Iris pigment epithelial cell (primary cell): ENCODE measurements at places on chromosomes 3 and 15.
A peak's percentile ranks its signal among the peaks of the same experiment; 100 is the strongest.

- DNase-seq = no peak
Measured at GRCh38 chr15:99148851-99149276, 44.0 kb downstream of the SYNM start.

GRCh38 chr15:38487378-38487777, 33.5 kb downstream of the FAM98B start:
- DNase-seq = no peak

DNA sequence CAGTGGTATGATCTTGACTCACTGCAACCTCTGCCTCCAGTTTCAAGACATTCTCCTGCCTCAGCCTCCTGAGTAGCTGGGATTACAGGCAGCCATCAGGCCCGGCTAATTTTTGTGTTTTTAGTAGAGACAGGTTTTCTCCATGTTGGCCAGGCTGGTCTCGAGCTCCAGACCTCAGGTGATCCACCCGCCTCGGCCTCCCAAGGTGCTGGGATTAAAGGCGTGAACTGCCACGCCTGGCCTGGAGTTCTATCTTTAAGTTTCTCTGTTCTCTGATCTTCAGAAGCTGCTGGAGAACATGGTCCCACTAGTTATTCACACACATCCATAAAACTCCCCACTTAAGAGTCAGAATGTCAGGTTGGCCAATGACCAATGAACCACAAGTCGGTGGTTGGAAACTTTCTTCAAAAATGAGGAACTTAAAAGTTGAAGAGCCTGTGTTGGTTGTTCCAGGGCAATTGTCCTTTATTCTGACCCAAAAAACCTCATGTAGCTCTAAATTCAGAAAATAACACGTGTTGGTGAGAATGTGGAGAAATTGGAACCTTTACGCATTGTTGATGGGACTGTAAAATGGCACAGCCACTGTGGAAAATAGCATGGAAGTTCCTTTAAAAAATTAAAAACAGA, 55.9 kb upstream of the PIK3CB start:
- DNase-seq = peak; percentile 7

- no peak for DNase-seq
Measured at GRCh38 chr3:114151091-114151490, 27.8 kb downstream of the DRD3 start.

DNA sequence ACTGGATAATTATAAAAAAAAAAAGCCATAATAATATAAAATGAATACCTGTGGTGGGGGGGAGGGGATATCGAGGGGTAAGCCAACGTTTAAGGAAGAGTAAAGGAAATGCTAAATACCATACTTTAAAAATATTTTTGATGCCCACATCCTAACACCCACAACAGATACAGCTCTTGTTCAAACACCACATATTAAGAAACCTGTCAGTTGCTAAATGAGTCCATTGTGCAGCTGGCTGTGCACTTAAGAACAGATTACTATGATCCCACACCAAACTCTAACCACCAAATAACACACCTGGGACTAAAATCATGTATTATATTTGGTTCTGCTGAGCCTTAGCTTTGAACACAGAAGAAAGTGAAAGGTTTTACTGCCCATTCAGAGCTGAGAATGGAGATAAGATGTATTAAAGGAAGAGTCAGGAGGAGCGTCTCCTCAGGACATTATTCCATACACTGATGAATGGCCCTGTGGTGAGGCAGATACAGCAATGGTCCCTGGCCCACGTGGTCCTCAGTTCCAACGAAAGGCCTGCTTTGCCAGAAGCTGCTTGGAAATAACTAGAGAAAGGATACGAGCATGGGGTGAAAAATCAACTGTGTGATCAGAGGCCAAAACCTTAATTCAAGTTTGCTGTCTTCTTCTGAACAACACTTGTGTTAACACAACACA, 515.4 kb downstream of the FOXP1 start:
- DNase-seq = no peak

DNA sequence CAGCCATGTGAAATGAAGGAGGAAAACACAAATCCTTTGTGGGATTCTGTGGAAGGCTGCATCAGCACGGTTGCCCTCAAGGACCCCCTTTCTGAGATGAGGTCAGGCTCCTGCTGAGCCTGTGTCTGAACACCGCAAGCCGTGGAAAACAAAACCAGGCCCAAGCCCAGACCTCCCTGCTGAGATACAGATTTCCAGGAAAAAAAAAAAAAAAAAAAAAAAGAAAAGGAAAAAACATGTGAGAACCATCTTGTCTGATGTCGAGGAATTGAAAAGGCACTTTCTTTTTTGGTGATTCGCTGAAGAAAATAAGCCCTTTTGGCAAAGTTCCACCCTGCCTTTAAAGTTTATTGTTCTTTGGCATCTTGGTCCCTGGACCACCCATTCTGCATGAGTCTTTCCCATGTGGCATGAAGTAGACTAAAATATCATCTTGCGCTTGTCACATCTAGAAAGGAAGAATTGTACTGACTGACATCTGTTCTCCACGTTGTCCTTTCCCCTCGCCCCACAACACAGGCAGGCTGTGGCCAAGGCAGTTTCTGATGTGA, 117.6 kb downstream of the CHST2 start:
- no peak for DNase-seq

DNA sequence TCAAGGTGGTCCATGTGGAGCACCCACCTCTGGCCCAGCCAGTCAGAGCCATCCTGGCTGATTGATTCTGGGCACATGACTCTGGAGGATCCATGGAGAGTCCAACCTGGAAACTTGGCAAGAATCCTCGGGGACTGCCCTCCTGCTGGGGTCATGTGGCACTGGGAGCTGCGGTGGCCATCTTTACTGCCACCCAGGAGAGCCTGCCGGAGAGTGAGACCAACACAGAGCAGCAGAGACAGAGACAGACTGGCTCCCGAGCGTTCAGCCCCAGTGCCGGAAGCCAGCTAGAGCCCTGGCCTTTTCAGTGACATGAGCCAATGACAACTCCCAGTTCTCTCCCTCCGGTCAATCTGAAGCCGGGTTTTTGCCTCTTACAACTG, 11.5 kb upstream of the GATA2 start:
- DNase-seq = no peak

DNA sequence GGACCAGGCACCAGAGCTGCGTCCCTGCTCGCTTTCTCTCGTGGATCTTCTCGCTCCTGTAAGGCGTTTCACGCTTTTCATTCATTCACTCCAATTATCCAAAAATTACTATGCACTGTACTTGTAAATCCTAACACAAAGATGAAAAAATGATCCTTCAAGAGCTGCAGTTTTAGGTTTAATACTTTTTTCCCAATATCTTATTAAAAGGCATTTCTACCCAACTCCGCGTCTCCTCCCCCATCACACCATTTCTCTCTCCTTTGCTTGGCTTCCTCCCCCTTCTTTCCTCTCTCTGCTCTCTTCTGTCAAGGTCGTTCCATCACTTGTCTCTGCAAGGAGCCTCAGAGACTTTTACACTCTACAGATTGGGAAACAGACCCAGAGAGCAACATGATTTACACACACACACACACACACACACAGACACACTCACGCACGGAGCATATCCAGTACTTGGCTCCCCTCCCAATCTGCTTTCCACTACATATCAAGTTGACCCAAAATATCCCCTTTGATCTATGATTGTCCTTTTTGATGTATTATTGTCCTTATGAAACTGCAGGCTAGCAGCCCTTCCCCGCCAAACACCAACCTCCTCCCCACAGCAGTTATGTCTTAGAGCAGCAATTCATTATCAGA, 479 bp upstream of the CLDN1 start:
- DNase-seq = peak; percentile 37

DNA sequence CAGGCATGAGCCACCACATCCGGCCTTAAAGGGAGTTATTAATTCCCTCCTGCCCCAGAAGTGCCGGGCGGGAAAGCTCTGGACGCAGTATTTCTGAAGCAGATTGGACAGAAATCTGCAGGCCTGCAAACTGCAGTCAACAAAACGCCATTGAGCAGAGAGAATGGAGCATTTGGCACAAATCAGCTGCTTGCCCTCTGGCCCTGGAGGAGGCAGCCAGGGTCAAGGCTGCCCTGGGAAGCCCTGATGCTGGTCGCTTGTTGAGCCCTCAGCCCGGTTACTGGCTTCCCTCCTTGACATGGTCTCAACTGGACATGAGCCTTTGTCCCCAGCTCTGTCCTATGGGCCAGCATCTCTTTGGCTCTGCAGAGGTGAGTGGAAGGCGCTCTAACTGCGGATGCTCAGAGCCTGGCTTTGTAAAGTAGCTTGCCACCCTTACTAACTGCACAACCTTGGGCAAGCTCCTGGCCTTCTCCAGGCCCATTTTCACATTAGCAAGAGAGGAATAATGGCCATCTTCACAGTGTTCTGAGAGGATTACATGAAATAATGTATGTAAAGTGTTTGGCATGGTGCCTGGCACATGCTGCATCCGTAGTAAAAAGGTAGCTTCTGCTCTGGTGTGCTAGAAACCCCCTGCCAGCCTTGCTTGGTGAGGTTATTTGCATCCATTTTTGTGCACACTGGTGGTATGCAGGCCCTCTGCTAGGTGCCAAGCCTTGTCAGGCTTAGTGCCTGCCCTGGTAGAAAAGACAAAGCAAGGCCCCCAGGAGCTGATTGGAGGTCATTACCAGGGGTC, 4.1 kb downstream of the SEMA4B start:
- no peak for DNase-seq

DNA sequence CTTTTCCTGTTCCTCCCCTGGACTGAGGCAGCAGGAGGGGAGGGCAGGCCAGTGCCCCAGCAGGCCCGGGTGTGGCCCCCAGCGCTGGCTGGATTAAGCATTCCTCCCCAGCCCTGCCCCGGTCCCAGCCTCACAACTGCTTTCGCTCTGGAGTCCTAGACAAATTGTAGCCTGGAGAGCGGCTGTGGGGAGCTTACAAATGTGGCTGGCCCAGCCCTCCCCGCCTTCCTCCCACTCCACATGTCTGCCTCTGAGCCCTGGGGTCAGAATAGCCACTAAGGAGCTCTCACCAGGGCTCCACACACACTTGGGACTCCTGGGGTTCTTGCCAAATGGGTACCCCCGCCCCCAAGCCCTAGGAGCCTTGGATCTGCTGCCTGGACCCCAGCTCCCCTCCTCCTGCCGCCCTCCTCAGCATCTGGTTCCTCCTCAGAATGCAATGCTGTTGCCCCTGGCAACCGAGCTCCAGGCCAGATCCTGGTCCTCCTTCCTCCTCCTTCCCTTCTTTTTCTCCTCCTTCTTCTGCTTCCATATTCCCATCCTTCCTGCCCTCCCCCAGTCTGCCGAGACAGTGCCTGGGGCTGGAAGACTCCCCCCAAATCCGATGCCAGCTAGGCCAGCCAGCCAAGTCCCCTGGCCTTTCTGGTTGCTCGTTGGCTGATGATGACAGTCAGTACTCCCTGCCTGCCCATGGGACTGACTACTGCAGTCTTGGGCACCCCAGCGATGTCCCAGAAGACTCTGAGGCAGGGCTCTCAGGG, 91.1 kb downstream of the LINGO1 start:
- DNase-seq = peak; percentile 11

GRCh38 chr3:11088831-11089230, 65.5 kb upstream of the HRH1 start:
- no peak for DNase-seq

GRCh38 chr3:74592359-74592758, 22.1 kb downstream of the CNTN3 start:
- DNase-seq = peak; percentile 20

DNA sequence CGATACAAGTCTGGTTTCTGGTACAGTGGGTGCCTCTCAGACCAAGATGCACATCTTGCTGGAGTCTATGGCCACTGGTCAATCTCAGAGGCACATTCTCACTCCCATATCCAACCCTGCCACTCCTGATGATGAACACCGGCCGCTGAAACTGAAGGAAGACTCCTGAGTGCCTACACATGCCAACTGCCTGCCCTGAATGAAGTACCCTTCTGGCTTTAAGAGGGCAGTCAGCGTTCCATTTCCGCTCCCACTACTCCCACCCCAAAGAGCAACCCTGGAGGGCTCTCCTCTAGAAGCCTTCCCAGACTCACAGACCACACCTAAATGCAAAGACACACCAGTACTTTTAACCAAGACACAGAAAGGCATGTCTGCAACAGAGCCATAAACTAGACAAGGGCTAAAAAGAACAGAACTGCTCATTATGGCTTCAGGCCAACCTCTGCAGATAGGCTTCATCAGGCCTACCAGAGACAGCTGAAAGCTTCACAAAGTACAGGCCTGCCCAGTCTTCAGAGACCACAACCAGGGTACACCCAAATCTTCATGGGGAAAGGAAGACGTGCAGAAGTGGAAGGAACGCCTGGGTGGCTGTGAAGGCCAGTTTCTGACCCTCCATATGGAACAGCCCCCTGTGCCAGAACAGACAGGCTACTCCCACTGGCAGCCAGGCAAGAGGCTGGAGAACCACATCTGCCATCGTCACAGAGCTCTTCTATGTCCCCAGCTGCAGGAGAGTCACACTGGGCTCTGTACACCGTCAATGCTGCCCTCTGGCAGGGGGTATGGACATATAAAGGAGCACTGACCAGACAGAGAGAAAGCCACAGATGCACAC, 14.3 kb downstream of the ANP32A start:
- no peak for DNase-seq

DNA sequence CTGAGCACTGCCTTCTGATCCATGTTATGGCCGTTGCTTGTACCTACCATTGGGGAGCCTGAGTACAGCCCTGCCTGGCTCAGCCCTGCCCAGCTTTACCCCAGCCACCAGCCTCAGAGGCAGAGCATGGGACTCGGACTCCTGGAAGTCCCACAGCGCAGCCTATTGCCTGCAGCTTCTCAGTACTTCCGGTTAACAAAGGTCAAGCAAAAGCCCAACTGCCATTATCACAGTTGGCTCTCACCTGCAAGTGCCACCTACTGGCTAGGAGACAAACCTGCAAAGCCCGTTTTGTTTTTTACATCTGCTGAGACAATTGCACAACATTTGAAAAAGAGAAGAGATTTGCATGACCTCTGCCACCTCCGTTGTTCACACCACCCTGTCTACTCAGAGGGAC, 1081.7 kb downstream of the NAALADL2 start:
- DNase-seq = no peak

DNA sequence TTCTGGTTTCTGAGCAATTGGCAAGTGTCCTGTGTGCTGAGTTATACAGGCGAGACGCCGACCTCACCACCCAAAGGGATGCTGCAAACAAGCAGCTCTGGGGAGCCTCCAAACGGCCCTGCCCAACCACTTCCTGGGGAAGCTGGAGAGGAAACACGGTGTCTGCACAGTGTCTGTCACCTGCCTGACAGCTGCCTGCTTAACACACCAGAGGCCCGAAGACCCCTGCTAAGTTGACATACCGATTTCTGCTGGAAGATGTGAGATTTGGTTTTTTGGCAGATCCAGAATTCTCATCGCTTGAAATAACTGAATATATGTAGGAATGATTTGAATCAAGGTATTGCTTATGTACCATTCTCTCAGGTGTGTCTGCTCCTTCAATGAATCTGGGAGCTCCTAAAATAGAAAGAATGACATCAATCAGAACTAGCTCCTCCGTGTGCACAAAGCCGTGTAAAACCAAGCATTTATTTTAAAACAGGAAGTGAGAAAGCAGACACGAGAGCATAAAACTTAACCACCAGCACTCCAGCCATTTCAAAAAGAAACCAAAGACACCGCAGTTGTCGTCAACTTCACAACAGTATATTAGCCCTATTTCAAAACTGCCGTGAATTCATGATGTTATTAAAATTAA, 27.2 kb downstream of the LRRC2 start:
- DNase-seq = peak; percentile 60

DNA sequence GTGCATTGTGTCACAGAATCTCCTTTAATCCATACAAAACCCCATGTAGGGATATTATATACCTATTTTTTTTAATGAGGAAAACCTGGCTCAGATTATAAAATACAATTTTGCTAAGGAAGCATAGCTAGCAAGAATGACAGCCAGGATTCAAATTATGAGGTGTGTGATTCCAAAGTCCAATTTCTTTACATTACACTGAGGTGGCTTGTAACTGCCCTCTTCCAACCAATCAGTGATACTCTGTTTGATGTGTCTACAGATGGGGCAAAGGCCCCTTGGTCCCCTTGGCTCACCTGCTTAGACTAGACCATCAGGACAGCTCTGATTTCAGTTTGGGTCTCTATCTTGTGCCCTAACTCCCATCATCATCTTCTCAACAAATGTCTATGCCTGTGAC, 120.3 kb upstream of the ADAMTS9 start:
- DNase-seq = no peak
